ENCODE measurements at places on chromosomes 11 and 22.

- no peak for DNase-seq
Measured at GRCh38 chr11:131240421-131240820, 130.0 kb upstream of the NTM start.

DNA sequence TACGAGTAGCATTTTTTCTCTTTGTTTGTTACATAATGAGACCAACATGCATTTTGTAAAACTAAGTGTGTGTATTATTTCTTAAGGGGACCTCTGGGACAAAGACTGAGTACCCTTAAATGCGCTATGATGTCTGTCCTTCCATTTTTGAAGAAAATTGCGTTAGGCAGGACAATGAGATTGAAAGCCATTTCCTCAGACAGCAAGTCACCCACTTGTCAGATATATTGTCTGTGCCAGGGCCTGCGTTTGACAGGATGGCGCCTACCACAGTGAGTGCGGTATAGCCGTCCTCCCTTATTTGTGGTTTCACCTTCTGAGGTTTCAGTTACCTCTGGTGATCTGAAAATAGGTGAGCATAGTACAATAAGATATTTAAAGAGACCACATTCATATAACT lies 2.2 kb downstream of the AP2A2 start:
- DNase-seq: no peak

DNA sequence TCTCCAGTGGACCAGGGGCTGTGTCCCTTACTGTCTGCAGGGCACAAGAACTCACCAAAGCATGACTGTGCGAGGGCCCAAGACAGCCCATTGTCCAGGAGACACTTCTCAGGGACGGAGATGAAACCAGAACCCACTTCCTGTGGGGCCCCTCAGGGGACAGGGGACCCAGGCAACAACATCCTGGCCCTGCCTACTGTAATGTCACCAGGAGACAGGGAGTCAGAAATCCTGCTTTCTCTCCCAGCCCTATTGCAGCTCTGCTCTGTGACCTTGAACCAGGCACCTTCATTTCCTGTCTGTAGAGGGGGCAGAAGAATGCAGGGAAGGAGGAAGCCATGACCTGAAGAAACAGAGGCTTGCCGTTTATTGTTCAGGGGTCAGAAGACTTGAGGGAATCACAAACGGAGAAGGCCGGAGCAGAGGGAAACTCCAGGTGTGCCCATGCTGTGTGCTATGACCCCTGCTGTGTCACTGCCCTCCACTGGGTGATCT lies 98.0 kb downstream of the NAT10 start:
- DNase-seq: no peak

- DNase-seq: no peak
Measured at GRCh38 chr11:112624431-112624830, 336.8 kb upstream of the NCAM1 start.

- DNase-seq: no peak
Measured at GRCh38 chr22:49040111-49040510, 787.6 kb downstream of the BRD1 start.

DNA sequence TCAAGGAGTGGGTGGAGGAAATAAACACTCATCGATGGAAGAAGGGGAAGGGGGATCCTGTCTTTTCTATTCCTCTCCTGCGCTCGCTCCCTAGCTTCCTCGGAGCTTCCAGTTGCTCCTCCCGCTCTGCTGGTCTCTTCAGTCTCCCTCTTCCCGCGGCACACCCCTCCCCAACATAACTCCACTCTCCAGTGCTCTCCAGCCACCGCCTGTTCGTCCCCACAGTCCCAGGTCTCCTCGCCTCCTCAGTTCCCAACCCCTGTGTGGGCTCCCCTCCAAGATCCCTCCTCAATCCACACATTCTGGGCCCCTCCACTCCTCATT lies 438 bp downstream of the ZW10 start:
- no peak for DNase-seq

- no peak for DNase-seq
Measured at GRCh38 chr11:36558571-36559413, 9.0 kb upstream of the RAG1 start.

DNA sequence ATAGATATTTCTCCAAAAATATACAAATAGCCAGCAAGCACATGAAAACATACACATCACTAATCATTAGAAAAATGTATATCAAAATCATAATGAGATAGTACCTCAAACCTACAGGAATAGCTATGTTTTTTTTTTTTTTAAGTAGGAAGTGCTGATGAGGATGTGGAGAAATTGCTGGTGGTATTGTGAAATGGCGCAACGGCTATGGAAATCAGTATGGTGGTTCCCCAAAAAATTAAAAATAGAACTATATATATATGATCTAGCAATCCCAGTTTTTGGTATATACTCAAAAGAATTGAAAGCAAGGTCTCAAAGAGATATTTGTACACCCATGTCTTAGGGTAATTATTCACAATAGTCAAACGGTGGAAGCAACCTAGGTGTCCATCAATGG lies 46.0 kb upstream of the HIPK3 start:
- DNase-seq: no peak

- peak; percentile 36 for DNase-seq
Measured at GRCh38 chr22:46355369-46355995, 20.0 kb downstream of the TRMU start.

DNA sequence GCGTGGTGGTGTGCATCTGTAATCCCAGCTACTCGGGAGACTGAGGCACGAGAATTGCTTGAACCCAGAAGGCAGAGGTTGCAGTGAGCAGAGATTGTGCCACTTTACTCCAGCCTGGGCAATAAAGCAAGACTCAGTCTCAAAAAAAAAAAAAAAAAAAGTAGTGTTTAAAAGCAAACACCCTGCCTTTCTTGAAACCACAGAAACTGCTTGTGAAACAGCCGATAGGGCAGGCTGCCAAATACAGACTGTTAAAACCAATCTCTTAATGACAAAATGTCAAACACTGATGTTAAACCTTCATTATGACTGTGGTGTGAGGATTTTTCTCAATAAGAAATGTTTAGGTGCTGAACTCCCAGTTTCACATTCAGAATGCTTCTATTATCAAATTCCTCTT lies 27.3 kb downstream of the MARK2 start:
- DNase-seq: peak; percentile 48

All from stimulated activated CD4-positive, alpha-beta T cell treated with anti-CD3 and anti-CD28 coated beads, Interleukin-1b, Interleukin-23, amount 100 ng/mL, for 24 hours (primary cell).